Activated naive CD4-positive, alpha-beta T cell treated with anti-CD3 and anti-CD28 coated beads for 36 hours (primary cell): ENCODE measurements at places on chromosomes 11 and 22. TPM values are rescaled to one million over a fixed set of nuclear protein-coding genes. Genes with fewer than 3 reads are reported as not detected.

The FKBP2 gene
- 17.2 TPM for total RNA-seq

The FSHB gene
- not detected for total RNA-seq

The CCDC188 gene
- total RNA-seq = not detected

The DEFB131B gene
- total RNA-seq = not detected

The GAS2 gene
- 0.62 TPM for total RNA-seq

- H3K27ac ChIP-seq = no peak overlapping the region
- DNase-seq = no peak
- peaks cover 17% of the 10 kb centered on the region for H3K36me3 ChIP-seq
- no peak overlapping the region for H3K4me3 ChIP-seq
Measured at GRCh38 chr22:24322522-24322921, 51.9 kb downstream of the SPECC1L start.

The GSTT2 gene
- not detected for total RNA-seq

- no peak for DNase-seq
- H3K27ac ChIP-seq = peak overlapping the region; percentile 99
- no peak overlapping the region for H3K4me3 ChIP-seq
- peaks cover 38% of the 10 kb centered on the region for H3K36me3 ChIP-seq
Measured at GRCh38 chr22:24435861-24436371, 8.5 kb downstream of the ADORA2A start.

DNA sequence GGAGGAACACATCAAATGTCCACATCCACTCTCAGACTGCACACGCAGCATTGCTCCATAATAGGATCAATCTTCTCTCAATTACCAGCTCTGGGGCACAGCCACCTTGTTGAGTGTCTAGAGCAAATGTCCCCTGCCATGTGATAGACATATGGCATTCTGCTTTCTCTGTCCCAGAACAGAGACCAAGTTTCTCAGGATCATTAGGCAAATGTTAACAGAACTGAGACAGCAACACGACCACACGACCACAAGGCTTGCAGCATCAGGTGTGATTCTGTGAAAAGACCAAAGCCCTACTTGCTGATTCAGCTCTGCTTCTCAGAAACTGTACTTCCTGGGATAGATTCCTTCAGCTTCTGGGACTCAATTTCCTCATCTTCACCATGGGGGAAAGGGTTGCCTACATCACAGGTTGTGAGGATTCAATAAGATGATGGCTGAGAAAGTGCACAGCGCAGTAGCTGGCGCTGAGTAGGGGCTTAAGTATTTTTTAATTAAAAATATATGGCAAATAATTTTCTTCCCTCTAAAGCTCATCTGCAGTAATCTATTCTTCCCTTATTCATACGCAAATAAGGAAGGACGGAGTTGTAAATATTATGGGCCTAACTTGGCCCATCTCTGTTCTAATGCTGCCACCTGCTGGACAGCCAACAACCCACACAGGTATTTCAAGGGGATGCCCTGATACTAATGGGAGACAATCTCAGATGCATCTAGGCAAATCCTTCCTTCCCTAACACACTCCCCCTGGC, 54.3 kb upstream of the USP47 start:
- no peak overlapping the region for H3K4me3 ChIP-seq
- no peak overlapping the region for H3K27ac ChIP-seq
- DNase-seq = peak; percentile 83
- no peaks in the 10 kb centered on the region for H3K36me3 ChIP-seq

The LARGE1 gene
- 1.1 TPM for total RNA-seq
